ENCODE measurements at places on chromosomes 11 and 22. TPM values are rescaled to one million over a fixed set of nuclear protein-coding genes. Genes with fewer than 3 reads are reported as not detected.

GRCh38 chr11:129374081-129374992, 1.3 kb upstream of the BARX2 start:
- DNase-seq = peak; percentile 51
- H3K4me3 ChIP-seq = peak overlapping the region; percentile 40
- no peaks in the 10 kb centered on the region for H3K36me3 ChIP-seq
- peaks cover 26% of the 10 kb centered on the region for H3K4me1 ChIP-seq

DNA sequence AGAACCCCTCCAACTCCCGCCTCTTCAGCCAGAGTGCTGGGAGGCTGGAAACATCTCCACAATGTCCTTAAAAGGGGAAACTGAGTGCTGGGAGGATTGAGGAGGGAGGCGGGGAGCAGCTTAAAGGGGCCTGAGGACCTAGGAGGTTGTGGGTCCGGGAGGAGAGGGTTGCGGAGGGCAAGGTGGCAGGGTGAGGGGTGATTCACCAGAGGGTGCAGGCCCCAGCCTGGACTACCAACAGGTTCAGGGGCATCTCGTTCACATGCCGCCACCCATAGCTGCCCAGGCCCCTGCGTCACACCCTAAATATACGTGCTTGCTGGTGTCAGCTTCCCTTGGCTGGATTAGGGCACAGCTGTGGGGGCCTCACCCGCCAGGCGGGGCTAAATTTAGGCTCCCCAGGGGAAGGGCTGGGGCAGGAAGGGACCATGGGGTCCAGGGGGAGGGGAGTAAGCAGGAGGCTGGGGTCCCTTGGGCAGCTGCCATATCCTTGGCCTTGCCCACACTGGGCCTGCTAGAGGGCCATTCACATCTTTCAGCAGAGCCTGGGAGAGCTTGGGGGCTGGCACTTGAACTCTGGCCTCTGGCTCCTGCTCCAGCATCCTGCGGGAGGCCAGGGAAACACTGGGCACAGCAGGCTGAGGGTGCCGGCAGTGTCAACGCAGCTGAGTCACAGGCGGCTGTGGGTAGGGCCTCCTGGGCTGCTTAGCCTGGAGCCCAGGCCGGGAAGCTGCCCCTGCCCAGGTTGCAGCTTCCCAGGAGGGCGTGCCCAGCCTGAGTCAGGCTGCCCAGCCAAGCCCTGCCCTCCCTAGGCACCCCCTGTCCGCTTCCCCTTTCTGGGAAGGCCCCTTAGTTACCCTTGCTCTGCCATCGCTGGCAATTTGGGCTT, 1.3 kb downstream of the EHBP1L1 start:
- DNase-seq = peak; percentile 68
- H3K4me3 ChIP-seq = peak overlapping the region; percentile 94
- no peaks in the 10 kb centered on the region for H3K27me3 ChIP-seq

GRCh38 chr22:25134451-25134850, 65.2 kb upstream of the CRYBB3 start:
- DNase-seq = no peak
- no peaks in the 10 kb centered on the region for H3K27me3 ChIP-seq
- H3K36me3 ChIP-seq = no peaks in the 10 kb centered on the region
- H3K4me3 ChIP-seq = no peak overlapping the region

DNA sequence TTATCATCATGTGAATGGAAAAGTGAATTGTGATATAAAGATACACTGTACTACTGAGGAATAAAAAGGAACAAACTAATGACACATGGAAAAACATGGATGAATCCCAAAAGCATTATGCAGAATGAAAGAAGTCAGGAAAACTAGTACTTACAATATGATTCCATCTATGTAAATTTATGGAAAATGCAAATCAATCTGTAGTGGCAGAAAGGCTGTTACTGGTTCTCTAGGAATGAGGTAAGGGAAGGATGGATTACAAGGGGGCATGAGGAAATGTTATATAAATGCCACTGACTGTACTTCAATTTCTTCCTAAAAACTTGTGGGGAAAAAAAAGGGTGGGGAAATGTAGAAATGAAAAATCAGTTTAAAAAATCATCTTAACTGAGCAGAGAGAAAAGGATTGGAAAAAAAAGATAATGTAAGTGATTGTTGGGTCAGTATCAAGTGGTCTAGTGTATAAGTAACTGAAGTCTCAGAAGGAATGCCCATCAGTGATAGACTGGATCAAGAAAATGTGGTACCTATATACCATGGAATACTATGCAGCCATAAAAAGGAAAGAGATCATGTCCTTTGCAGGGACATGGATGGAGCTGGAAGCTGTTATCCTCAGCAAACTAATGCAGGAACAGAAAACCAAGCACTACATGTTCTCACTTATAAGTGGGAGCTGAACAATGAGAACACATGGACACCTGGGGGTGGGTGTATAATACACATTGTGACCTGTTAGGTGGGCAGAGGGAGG, 48.8 kb downstream of the USP35 start:
- H3K4me3 ChIP-seq = no peak overlapping the region
- no peaks in the 10 kb centered on the region for H3K4me1 ChIP-seq
- no peaks in the 10 kb centered on the region for H3K36me3 ChIP-seq

DNA sequence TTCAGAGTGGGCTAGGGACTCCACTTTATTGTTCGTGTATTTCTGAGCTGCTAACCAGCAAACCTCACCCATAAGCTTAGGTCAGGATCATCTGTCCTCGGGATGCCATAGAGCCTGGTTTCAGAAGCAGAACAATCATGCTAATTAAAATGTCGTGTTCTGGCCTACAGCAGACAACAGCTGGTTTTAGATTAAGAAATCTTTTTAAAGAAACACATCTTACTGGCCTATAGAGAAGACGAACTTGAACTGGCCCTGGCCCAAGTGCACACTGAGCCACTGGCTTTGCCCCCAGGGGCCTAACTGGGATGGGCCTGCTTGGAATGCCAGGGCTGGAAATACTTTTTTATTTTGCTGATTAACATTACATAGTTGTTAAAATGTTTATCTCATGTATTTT, 63.2 kb downstream of the ALX4 start:
- no peaks in the 10 kb centered on the region for H3K27me3 ChIP-seq
- H3K4me1 ChIP-seq = no peaks in the 10 kb centered on the region
- H3K36me3 ChIP-seq = no peaks in the 10 kb centered on the region
- no peak overlapping the region for H3K4me3 ChIP-seq
- H3K27ac ChIP-seq = no peak overlapping the region

DNA sequence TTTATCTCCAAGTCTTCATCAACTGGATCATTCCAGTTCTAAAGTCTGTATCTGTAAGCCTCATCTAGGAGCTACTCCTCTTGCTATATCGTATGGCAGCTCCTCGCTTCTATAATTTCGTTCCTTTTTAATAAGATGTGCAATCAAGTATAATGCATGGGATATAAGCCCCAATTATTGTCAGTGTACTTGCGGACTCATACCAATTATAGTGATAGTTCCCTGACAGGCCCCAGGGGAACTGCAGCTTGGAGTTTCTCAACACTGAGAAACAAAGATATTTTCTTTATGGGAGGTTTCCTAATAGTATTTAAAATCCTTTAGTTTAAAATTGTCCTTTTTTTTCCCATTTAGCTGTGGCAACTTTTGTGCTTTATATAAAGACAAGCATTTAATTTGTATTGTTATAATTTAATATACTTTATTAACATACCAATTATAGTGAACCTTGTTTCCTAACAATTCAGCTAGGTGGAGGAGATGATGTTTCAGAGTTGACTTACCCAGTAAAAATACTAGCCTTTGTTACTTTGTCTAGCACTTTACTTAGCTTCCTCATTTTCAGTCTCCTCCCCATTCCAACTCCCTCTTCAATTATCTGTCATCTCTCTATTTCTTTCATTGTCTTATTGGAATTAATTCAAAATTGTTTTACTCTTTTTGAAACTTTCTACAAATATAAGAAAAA, 25.3 kb upstream of the DDX17 start:
- H3K27ac ChIP-seq = no peak overlapping the region
- DNase-seq = no peak
- no peaks in the 10 kb centered on the region for H3K27me3 ChIP-seq
- no peaks in the 10 kb centered on the region for H3K36me3 ChIP-seq

DNA sequence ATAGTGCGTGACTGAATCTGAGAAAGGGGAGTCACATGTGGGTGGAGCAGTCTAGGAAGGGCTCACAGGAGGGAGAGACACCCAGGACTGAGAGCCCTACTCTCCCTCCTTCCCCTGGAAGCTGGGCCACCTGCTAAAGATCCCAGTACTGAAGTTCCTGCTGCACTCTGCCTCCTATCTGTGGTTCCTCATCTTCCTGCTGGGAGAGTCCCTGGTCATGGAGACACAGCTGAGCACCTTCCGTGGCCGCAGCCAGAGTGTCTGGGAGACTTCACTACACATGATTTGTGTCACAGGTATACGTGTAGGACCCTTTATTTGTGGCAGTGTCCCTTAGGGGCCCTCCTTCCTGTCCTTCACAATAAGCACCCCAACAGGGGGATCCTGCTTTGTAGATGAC, 19.3 kb downstream of the ART5 start:
- no peak overlapping the region for H3K27ac ChIP-seq
- H3K4me3 ChIP-seq = no peak overlapping the region
- peaks cover 3% of the 10 kb centered on the region for H3K4me1 ChIP-seq
- no peaks in the 10 kb centered on the region for H3K27me3 ChIP-seq
- no peak for DNase-seq

The LMO2 gene
- 9.2 TPM for polyA plus RNA-seq

DNA sequence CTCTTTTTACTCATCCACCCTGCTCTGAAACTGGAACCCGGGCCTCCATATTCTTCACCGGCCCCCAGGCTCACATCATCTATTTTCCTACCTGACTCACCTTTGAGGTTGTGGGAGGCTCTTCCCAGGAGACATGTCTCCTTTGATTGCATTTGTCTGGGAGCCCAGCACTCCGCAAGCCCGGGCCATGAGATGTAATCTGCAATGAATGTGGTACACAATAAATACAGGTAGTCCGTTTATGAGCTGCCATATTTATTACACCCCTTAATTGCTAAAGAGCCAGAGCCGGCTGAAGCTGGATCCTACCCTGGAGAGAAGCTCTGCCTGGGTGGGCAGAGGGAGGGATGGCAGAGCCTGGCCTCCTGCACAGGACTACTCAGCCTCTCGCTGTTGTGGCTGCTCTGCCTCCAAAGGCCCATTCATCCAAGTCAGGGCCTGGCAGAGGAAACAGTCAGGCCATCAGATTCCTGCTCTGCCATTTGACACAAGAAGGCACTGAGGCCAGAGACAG, 49.5 kb downstream of the TP53I11 start:
- peaks cover 11% of the 10 kb centered on the region for H3K4me1 ChIP-seq
- H3K36me3 ChIP-seq = no peaks in the 10 kb centered on the region
- no peaks in the 10 kb centered on the region for H3K27me3 ChIP-seq
- H3K27ac ChIP-seq = no peak overlapping the region
- no peak overlapping the region for H3K4me3 ChIP-seq

- H3K27me3 ChIP-seq = no peaks in the 10 kb centered on the region
- H3K4me3 ChIP-seq = no peak overlapping the region
- peaks cover 6% of the 10 kb centered on the region for H3K4me1 ChIP-seq
These were observed 591.4 kb downstream of the ETS1 start for GRCh38 chr11:127995921-127996320.

GRCh38 chr11:87917111-87917510, 258.1 kb downstream of the RAB38 start:
- no peak overlapping the region for H3K4me3 ChIP-seq
- H3K36me3 ChIP-seq = no peaks in the 10 kb centered on the region
- DNase-seq = no peak
- H3K27ac ChIP-seq = no peak overlapping the region
- no peaks in the 10 kb centered on the region for H3K27me3 ChIP-seq
- no peaks in the 10 kb centered on the region for H3K4me1 ChIP-seq

DNA sequence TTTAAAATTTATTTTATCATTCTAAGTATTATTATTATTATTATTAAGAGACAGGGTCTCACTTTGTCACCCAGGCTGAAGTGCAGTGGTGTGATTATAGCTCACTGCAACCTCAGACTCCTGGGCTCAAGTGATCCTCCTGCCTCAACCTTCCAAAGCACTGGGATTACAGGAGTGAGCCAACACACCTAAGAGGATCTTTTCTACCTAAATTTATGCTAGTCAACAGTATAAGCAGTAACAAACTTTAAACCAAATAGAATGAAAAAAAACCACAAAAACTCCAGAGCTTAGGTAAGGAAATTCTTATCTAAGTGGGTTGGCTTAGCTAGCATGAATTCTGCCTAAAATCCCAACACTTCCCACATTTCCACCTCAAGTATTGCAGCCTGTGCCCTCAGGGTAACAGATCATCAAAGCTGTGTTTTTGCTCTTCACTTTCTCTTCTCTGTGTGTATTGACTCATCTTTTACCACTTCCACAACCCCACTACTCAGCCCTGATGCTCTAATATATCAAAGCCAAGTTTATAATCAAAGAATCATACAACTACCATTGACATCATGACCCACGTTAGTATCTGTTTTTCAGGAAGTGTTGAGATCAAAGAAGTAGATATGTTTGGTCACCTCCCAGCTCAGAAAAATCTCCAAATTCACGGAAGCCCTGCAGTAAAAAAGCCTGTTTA, 93.7 kb upstream of the SPON1 start:
- H3K27me3 ChIP-seq = no peaks in the 10 kb centered on the region
- no peak for DNase-seq
- H3K4me3 ChIP-seq = no peak overlapping the region
- no peak overlapping the region for H3K27ac ChIP-seq
- no peaks in the 10 kb centered on the region for H3K36me3 ChIP-seq
- H3K4me1 ChIP-seq = peaks cover 5% of the 10 kb centered on the region

- peak; percentile 35 for DNase-seq
- H3K4me3 ChIP-seq = no peak overlapping the region
- H3K4me1 ChIP-seq = no peaks in the 10 kb centered on the region
These were observed 624 bp upstream of the B4GALNT4 start for GRCh38 chr11:368414-369335.

The MGAT3 gene
- 11.1 TPM for polyA plus RNA-seq

- no peaks in the 10 kb centered on the region for H3K27me3 ChIP-seq
- H3K4me1 ChIP-seq = no peaks in the 10 kb centered on the region
- no peak for DNase-seq
- H3K27ac ChIP-seq = no peak overlapping the region
These were observed 218.6 kb downstream of the NAV2 start for GRCh38 chr11:19931141-19931770.

- no peak overlapping the region for H3K27ac ChIP-seq
- H3K4me3 ChIP-seq = no peak overlapping the region
These were observed 4.9 kb downstream of the ATP5MGL start for GRCh38 chr22:42635531-42635930.

The LUZP2 gene
- 1.3 TPM for polyA plus RNA-seq

DNA sequence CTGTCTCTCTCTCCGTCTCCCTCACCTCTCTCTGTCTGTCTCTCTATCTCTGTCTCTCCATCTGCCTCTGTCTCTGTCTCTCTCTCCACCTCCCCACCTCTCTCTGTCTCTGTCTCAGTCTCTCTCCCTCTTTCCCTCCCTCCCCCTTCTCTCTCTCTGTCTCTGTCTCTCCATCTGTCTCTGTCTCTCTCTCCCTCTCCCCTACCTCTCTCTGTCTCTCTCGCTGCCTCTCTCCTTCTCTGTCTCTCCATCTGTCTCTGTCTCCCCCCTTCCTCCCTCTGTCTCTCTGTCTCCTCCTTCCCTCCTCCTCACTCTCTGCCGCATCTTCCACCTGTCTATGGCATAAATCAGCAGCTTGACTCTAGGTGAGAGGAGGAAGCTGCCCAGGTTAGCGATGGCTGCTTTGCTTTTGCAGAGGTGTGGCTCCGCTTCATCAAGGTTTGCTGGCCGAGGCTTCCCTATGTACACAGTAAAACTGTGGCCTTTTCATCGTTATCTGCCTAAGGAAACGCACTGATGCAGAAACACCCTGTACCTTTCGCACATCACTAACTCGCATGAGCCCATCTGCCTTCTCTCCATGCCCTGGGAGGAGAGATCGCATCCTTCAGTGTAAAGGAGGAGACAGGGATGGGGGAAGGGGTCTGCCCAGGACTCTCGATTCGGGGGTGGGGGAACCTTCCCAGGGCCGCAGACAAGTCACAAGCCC, 44.5 kb downstream of the ANO1 start:
- DNase-seq = no peak
- no peak overlapping the region for H3K4me3 ChIP-seq
- H3K27ac ChIP-seq = no peak overlapping the region
- H3K4me1 ChIP-seq = no peaks in the 10 kb centered on the region
- H3K27me3 ChIP-seq = peaks cover 3% of the 10 kb centered on the region
- H3K36me3 ChIP-seq = no peaks in the 10 kb centered on the region
